ENCODE measurements at places on chromosomes 6 and 20. TPM values are rescaled to one million over a fixed set of nuclear protein-coding genes. Genes with fewer than 3 reads are reported as not detected.

Gene RAB44
- total RNA-seq, result not detected

Gene PRSS35
- 18.7 TPM for total RNA-seq

Gene ZNF334
- 2.7 TPM for total RNA-seq

Gene OR2J2
- total RNA-seq, result under 0.01 TPM

Gene PROKR2
- not detected for total RNA-seq

Gene COL9A1
- total RNA-seq, result not detected

Gene SIRPA
- total RNA-seq, result 16.9 TPM

Gene RGS19
- total RNA-seq, result 14.0 TPM

Gene NFS1
- 39.4 TPM for total RNA-seq

Gene LPIN3
- total RNA-seq, result 7.0 TPM

Gene FRK
- total RNA-seq, result 0.09 TPM

Gene KCNQ2
- not detected for total RNA-seq

Gene HNF4A
- not detected for total RNA-seq

Gene DYNLT2
- 0.83 TPM for total RNA-seq

Gene PSORS1C1
- 0.89 TPM for total RNA-seq

Gene CLPSL2
- total RNA-seq, result not detected

Gene SSTR4
- not detected for total RNA-seq

Gene NUP153
- 35.1 TPM for total RNA-seq

Gene TFAP2B
- not detected for total RNA-seq

Gene STX11
- total RNA-seq, result 1.2 TPM

Gene CALHM4
- not detected for total RNA-seq

Gene ARMC2
- total RNA-seq, result 2.0 TPM

Gene ZNF318
- total RNA-seq, result 6.5 TPM
